Osteoblast (primary cell): ENCODE measurements at places on chromosomes 2 and 18. TPM values are rescaled to one million over a fixed set of nuclear protein-coding genes. Genes with fewer than 3 reads are reported as not detected.
A peak's percentile ranks its signal among the peaks of the same experiment; 100 is the strongest.

Gene GALNT3
- total RNA-seq: 11.2 and 12.7 TPM in 2 replicates

Gene KLHL30
- under 0.01 TPM in 2 replicates for total RNA-seq

Gene TGFA
- total RNA-seq: not detected in 2 replicates

Gene PROM2
- 0.29 and 0.36 TPM in 2 replicates for total RNA-seq

Gene STK17B
- total RNA-seq: 139 and 140 TPM in 2 replicates

Gene SNORC
- 0.72 and 0.88 TPM in 2 replicates for total RNA-seq

Gene CFAP53
- 0.36 and 0.59 TPM in 2 replicates for total RNA-seq

Gene RAB17
- 0.36 TPM in 1 of 2 replicates, not detected in the other for total RNA-seq

Gene ACOXL
- total RNA-seq: not detected in 2 replicates

Gene SFT2D3
- 5.8 and 6.5 TPM in 2 replicates for total RNA-seq

Gene GKN2
- not detected in 2 replicates for total RNA-seq

Gene FSIP2
- under 0.01 TPM in 2 replicates for total RNA-seq

Gene CMPK2
- 2.1 and 2.2 TPM in 2 replicates for total RNA-seq

Gene ABCG8
- total RNA-seq: not detected in 2 replicates

DNA sequence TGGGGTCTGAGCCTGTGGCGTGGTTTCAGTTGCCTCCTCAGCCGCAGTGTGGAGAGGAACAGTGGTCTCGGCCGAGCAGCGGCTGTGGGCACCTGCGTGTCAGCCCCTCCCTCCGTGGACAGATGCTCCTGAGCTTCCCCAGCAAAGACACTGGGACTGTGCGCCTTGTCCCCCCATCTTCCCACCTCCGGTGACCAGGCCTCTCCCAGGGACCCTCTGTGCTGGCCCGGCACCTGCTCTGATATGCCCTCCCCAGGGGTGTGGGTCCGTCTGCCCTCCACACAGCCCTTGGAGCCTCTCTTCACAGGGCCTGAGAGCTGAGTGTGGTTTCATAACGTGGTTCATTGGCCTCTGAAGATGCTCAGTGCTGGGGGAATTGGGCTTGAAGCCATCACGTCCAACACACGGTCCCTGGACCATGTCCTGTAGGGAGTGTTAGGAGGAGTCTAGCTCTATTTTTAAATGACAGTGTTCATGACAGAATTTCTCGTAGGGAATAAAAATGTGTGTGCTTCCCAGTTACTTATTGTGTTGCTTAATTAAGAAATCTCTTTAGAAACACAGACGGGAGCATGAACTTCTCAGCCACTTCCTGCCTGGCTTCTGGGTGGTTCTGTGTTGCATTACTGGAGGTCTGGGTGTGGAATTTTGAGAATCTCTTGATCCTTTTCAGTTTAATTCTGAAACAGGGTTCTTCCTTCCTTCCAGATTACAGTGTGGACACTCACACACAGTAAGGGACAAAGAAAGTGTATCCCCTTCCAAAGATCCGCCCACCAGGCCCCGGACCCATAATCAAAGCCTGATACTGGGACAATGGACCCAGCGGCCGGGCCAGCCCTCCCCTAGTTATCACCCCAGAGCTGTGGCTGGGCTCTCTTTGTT lies 110.7 kb downstream of the NFATC1 start:
- peak; percentile 78 for DNase-seq

- DNase-seq: no peak
Observed at GRCh38 chr2:182619276-182619675, 96.8 kb upstream of the DNAJC10 start.

DNA sequence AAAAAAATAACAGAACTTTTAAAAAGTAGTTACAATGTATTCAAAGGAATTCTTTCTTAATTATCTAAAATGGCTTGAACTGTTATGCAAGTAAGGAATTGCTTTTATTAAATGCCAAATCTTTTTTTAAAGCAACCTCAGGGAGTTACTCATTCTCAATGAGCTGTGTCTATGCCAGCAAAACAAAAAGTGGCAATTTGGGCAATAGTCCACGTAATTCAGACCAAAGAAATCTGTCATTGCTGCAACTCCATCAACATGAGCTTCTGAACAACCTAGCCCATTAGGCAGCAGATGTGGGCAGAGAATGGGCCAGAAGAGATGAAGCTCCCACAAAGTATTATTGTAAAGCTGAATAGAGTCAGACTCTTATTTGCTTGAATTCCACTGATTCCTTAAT lies 118.4 kb downstream of the ALK start:
- DNase-seq: no peak

DNA sequence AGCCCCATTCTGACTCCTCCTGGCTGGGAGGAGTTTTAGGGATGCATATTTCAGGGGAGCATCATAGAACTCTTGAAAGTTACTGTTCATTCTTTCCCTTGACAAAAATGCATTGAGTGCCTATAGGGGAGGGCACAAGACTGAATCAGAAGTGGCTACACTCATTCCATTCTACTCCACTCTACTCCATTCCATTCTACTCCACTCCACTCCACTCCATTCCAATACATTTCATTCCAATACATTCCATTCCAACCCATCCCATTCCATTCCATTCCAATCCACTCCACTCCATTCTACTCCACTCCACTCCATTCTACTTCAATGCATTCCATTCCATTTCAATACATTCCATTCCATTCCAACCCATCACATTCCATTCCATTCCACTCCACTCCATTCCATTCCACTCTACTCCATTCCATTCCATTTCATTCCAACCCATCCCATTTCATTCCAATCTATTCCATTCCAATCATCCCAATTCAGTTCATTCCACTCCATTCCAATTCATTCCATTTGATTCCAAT lies 110.8 kb downstream of the LOXHD1 start:
- no peak for DNase-seq

GRCh38 chr2:60552078-60552850 lies 1.2 kb downstream of the BCL11A start:
- DNase-seq: no peak

DNA sequence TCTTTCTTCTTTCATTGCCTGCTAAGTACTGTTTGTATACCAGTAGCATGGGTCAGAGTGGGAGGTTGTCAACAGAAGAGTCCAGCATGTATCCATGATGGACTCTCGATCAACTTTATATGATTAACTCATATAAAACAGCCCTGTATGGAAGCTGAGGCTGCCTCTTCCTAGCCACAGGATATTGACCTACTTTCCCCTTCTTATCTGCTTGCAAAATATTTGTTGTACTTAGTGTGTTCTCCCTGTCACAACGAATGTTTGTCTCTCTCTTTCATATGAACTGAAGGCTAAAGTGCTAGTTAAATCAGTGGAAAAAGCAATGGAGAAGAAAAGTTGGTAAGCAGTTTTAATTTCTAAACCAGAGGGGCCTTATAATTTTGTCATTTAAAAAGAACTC lies 17.8 kb downstream of the MYO1B start:
- DNase-seq: no peak

- no peak for DNase-seq
Observed at GRCh38 chr2:101976891-101977290, 14.9 kb upstream of the IL1R2 start.

DNA sequence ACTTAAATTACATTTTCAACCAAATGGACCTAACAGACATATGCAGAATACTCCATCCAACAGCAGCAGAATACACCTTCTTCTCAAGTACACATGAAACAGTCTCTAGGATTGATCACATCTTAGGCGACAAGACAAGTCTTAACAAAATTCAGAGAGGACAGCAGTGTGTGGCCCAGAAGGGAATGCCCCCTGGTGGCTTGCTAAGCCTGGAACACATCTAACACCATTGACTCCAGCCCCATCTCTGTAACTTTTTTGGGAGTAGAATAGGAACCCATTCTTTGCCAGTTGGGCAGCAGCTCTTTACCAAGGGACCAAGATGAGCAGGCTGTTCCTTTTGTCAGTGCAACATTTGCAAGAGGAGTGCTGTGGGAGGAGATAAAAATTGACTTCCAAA lies 249.9 kb downstream of the PLCL1 start:
- DNase-seq: peak; percentile 73

DNA sequence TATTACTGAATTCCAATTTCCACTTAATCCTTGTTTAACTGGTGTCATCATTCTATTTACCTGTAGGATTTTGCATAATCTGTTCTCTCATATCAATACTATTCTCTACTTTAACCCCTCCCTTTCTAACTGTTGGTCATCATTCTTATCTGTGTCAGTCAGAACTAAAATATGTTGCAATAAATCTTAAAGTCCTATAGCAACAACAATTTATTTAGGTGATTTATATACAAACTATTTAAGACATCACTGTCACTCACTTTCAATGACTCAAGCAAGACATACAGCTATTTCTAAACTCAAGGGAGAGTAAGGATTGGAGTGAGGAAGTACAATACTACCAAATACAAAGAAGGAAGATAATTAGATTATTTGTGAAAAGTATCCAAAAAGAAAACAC lies 740.4 kb downstream of the DSC3 start:
- DNase-seq: no peak

DNA sequence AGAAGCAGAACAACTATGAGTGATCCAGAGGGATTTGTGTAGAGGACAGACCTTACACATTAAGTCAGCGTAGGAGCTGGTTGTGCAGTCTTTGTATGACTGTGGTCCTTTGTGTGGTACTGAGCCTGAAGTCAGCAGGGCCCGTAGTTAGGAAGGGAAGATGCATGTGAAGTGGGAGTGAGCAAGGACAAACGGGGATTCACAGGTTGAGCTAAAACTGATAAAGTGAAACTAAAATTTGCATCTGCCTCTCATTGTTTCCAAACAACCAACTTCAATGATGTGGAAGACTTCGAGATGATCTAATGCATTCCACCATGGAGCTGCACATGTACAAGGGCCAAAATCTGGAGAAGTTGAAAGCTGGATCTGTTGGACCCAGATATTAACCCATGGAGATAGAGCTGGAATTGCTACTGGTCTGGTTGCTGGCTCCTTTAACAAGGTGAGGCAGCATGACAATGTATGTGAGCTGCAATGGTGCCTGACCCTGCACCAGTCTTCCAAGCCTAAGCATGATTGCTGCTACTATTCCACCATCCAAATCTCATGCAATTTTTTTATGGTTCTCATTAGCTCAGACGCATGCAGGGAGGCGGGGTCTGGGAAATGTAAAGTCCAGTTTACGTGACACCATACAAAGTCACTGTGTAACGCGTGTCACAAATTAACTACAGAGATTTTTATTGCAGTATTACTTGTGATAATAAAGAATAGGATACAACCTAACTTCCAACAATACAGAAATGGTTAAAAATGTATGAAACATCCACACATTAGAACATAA lies 12.1 kb upstream of the CYBRD1 start:
- DNase-seq: peak; percentile 49

DNA sequence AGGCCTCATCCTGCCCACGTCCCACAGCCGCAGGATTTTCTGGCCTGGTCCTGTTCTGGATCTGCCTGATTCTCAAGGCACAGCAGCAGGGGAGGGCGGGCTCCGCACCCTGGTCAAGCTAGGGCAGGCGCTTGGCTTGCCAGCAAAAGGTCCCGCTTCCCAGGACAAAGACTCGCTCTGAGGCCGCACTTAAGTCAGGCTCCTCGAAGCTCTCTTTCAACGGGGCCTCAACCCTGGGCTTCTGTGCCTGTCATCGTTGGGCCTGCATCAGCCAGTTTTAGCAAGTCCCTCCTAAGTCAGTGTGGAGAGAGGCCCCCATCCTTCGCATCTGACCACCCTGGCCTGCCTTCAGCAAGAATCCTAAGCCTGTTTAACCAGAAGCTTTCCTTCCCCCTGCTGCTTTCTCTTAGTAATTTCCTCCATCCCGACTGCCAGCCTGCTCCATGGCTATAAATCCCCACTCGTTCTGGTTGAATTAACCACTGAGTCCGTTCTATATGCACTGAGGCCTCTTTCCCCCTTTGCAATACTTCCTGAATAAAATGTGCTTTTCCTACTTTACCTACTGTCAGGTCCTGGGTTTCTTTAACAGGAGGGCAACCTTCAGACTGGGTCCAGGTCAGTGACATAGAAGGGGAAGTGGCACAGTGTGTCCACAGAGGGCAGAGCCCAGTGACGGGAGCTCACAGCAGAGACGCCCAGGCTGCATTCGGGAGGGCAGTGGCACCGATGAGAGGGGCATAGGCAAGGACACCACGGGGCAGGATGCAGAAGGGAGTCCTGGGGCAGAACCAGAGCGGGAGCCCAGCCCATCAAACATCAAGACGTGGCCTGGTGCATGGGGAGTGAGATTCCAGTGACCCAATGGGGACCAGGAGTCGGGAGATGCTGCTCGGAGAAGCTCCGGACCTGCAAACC lies 62.7 kb downstream of the SP110 start:
- no peak for DNase-seq

DNA sequence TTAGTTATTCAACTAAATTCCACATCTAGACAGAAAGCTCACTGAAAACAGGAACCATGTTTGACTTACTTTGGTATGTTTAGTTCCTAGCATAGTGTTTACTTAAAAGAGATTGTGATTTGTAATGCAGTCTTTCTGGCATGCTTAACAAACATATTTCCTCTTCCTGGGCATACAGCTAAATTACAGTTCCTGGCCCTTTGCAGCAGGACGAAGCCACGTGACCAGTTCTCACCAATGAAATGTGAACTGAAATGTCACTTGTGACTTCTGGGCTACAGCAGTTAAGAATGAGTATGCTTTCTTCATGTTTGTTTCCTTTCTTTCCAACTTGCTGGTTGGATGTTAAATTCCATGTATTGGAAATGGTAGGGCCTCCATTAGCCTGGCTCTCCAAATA lies 330.5 kb downstream of the FIGN start:
- DNase-seq: no peak

DNA sequence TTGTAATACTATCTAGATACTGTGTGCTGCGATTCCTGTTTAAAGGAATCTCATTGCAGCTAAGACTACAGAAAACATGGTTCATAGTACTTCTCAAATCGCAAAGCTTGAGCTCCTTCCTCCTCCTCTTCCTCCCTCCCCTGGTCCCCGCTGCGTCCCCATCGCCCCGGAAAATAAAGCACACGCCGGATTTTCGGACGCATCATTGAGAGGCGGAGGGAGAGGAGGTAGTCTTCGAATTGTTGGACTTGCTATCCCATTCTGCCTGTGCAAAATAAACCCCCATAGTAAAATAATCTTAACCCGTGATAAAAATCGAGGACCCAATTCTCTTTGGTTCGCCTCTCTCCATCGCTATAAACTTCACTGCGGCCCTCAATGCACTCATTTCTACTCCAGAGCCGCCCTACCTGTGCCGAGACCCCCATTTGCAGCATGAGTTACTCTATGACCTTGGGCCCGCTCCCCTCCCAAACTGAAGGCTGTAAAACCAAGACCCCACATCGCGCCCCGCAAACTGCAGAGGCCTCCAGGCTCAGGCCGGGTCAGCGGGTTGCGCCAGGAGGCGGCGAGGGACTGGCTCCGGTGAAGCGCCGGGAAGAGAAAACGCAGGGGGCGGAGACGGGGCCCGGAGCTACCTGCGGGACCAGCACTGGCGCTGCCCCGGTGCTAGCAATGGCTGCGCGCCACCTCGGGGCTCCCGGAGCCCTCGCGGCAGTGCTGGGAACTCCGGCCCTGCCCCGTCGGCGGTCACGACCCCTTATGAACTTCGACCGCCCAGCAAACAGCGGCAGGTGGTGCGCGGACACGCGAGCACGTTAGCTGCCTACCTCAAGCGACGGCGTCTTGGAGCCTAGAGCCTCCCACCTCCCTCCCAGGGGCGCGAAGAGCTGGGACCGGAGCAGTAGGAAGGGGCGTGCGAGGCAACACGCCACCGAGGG lies 649 bp downstream of the ESCO1 start:
- peak; percentile 92 for DNase-seq
